CD4-positive, alpha-beta memory T cell (primary cell): ENCODE measurements at places on chromosomes 6 and 20.

GRCh38 chr20:16272780-16273360, 300.4 kb downstream of the KIF16B start:
- DNase-seq, result no peak

GRCh38 chr6:168385037-168385759, 55.8 kb upstream of the SMOC2 start:
- DNase-seq, result no peak

- no peak for DNase-seq
Measured at GRCh38 chr6:52537001-52537753, 39.7 kb downstream of the TRAM2 start.

GRCh38 chr6:85469276-85470022, 19.6 kb downstream of the NT5E start:
- no peak for DNase-seq

DNA sequence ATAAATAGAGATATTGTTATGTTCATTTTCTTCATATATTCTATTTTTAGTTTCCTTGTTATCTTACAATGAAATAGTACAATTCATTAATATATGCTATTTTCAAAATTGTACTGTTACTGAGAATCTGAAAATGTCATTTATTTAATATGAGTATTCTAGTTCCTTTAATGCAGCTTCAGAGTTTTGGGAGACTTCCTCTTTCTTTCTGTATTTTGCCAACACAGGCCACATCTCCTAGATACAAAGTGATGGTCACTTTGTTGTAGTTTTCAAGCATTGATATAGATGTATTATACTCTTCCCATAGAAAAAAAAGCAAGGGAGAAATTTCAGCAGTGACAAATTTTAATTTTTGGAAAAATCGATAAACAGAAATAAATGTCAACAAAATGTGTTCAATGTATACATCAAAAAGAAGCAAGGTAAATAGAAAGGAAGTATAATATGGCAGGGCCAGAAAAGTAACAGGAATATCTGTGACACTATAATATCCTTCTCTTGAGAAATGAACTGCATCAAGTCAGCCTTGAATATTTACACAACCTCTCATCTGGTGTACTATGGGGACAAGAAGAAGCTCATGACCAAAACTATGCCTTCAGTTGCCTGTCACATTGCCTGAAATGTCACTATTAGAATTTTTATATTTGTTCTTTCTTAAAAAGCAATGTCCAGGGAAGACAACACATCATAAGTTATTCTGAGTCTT, 396.0 kb downstream of the TBC1D32 start:
- no peak for DNase-seq

DNA sequence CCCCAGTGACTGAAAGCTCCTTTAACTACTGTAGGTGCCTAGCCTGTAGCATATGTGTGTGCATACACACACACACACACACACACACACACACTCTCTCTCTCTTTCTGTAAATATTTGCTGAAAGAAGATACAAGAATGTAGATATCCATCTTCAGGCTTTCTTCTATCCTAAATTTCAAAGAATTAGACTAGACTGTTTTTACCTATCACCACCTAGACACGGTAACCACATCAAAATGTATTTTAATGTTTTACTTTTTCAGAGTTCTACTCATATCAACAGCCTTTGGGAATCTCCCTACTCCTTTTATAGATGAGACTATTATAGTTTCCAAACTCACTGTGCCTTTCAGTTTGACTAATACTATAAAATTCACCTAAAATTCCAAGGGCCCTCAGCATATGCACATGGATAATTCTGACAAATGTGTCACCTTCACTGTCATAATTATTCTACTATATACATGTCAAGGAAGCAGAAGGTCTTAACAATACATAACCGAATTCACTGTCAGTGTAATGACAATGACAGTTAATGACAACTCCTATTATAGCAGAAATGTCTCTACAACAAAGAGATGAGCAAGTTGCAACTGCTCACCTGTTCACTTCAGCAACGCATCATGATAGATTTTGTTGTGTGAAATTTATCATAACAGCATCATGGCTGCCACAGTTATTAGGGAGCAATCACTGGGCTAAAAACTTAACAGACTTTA, 236.5 kb downstream of the GMPR start:
- peak; percentile 44 for DNase-seq

GRCh38 chr6:89287351-89288028, 27.6 kb downstream of the GABRR2 start:
- no peak for DNase-seq

- no peak for DNase-seq
Measured at GRCh38 chr6:103269581-103269980, 1590.1 kb downstream of the HACE1 start.

DNA sequence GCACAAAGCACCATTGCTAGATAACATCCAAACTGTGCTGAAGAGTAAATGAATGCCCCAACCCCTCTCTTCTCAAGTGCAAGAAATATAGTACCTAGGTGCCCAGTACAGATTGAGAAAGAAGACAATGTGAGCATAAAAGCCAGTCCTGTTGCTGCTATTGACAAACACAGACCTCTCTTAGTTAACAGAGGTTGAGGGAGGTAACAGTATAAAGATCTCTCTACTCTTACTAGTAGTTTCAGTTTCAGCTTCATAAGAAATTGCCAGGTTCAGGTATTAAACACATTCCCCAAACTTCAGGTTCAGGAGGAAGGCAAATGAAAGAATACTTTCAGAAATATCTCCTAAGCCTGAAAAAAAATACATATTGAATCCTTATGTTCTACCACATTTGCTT, 31.4 kb downstream of the TBC1D32 start:
- no peak for DNase-seq
